Dermis microvascular lymphatic vessel endothelial cell (primary cell): ENCODE measurements at places on chromosomes 16 and 17. TPM values are rescaled to one million over a fixed set of nuclear protein-coding genes. Genes with fewer than 3 reads are reported as not detected.
A peak's percentile ranks its signal among the peaks of the same experiment; 100 is the strongest.

Gene CDH1
- total RNA-seq: not detected in 2 replicates

Gene KCTD19
- under 0.01 TPM in 1 of 2 replicates, not detected in the other for total RNA-seq

Gene TEDC2
- 3.7 and 3.8 TPM in 2 replicates for total RNA-seq

Gene TIMP2
- total RNA-seq: 34.5 and 112 TPM in 2 replicates

DNA sequence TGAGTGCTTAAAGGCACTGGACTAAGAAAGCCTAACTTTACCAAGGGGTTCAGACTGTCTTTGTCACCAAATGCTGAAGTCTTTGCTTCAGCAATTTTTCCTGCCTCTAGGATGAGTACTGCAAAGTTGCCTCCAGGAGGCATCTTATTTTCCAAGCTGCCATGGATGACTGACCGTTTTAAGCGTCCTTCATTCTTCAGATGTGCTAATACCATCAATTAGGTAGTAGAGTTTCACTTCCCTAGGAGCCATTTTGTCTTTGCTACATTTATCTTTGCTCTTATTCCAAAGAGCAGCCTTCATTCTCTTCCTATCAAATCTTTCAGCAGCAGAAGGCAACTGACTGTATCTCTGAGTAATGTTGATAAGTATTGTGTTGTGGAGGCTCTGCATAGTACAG, 440.1 kb downstream of the CDH13 start:
- no peak for DNase-seq

GRCh38 chr17:50465635-50466034, 3.0 kb downstream of the CHAD start:
- DNase-seq: no peak

DNA sequence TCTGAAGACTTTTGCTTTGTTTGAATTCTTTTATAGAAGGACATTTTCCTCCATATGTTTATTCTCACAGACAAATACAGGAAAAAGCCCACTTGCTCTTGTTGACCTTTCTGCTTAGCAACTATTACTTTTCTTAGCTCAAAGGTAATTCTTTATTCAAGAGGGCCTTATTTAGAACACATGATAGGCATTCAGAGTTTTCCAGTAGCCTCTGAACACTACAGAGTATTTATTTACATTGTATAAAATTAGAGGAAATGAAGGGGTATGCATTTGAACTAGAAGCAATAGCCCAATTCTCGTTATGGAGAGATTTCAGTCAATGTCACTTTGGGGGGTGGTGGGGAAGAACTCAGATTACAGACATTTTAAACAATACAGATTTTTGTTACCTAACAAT, 581.7 kb downstream of the KCNJ2 start:
- no peak for DNase-seq

GRCh38 chr17:58204796-58205195, 12.3 kb downstream of the EPX start:
- DNase-seq: no peak

GRCh38 chr16:78325468-78326352, 226.3 kb downstream of the WWOX start:
- no peak for DNase-seq

GRCh38 chr17:58402047-58402446, 15.3 kb downstream of the RNF43 start:
- DNase-seq: no peak

- DNase-seq: no peak
Measured at GRCh38 chr16:19844945-19845641, 39.6 kb downstream of the GPRC5B start.

- DNase-seq: no peak
Measured at GRCh38 chr16:83743241-83743640, 64.5 kb upstream of the HSBP1 start.

- DNase-seq: no peak
Measured at GRCh38 chr16:56833243-56833970, 31.6 kb upstream of the SLC12A3 start.

DNA sequence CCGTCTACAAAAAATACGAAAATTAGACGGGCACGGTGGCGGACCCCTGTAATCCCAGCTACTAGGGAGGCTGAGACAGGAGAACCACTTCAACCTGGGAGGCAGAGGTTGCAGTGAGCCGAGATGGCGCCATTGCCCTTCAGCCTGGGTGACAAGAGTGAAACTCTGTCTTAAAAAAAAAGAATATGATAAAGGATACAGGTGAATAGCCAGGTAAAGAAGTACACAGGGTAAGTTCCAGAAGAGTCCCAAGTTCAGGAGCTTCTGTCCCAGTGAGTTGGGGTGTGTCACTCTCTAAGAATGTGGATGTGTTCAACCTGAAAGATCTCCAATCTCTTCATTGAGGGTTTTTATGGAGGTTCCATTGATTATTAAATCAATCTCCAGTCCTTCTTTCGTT, 6.8 kb downstream of the TMC5 start:
- no peak for DNase-seq

DNA sequence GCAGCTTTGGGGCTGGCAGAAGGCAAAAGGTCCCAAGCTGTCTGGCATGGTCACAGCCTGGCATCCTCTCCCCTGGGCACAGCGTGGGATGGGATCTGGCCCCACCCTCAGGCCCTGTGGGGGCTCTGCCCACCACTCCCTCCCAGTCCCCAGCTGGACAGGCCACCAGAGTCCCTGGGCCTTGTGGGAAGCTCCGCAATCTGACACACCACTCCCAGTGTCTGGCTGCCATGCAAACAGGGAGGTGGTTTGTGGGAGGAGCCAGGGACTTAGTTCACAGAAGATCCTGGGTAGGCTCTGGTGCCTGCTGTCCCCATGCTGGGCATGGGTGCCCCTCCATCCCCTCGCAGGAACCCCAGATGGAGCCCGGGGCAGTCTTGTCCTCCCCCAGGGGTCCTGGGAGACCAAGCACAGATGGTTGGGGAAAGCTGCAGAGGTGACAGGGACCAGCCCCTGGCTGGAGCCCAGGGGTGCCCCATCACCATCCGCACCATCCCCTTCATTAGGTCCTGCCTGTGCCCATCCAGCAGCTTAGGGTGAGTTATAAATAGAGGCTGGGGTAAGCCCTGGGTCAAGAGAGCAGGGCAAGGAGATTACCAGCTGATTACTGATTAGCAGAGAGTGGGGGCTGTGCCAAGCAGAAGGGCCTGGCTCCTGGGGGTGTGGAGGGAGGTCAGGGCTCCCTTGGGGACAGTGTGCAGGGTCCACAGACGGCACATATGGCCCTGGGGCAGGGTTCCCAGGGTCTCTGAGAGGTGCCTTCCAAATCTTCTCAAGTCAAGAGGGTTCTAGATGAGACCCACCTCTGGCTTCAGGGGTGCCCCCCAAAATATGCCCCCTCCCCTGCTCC, 6.2 kb downstream of the FSCN2 start:
- no peak for DNase-seq

GRCh38 chr16:50245417-50246298, 20.7 kb upstream of the ADCY7 start:
- peak; percentile 40 for DNase-seq

DNA sequence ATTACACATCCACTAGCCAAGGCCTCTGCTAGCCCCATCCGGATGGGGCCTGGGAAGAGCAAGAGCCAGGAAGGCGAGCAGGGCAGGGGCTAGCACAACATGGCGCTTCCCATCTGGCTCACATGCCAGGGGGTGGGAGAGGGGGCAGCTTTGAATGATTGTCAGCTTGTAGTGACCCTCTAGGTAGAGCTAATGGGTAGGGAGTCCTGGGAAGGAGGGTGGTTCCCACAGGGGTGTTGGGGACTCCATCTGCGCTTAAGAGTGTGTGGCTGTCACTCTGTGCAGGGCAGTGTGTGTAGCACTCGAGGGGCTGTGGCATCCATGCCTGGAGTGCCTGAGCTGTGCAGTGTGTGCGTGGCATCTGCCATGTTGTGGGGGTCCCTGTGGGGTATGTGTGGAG, 24.5 kb downstream of the ARHGAP23 start:
- peak; percentile 40 for DNase-seq
